GM19239 (cell line): ENCODE measurements at places on chromosomes 12 and 14.

- DNase-seq: no peak
Observed at GRCh38 chr12:5989621-5990020, 44.6 kb upstream of the ANO2 start.

GRCh38 chr14:48937541-48938195 lies 648.5 kb downstream of the RPS29 start:
- no peak for DNase-seq

DNA sequence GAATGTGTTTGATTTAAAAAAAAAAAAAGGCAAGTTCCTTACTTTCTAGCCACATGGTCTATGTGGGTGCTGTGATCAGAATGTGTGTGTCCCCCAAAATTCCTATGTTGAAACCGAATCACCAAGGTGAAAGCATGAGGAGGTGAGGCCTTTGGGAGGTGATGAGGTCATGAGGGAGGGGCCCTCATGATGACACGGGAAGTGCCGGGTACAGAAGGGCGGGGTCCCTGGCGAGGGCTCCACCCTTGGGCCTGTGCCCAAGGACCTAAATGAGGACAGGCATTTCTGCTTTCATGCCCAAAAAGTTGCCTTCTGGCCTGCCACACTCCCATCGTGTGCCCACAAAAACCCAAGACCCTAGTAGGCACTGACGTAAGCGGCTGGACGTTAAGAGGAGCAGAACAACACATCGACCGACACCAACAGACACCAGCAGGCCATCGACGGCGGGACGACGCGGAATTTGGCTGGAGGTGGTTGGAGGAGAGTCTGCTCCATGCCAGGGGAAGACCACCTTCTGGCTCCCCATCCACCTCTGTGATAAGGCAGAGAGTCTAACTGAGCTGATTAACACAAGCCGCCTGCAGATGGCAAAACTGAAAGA lies 211.8 kb downstream of the FOXN3 start:
- no peak for DNase-seq

DNA sequence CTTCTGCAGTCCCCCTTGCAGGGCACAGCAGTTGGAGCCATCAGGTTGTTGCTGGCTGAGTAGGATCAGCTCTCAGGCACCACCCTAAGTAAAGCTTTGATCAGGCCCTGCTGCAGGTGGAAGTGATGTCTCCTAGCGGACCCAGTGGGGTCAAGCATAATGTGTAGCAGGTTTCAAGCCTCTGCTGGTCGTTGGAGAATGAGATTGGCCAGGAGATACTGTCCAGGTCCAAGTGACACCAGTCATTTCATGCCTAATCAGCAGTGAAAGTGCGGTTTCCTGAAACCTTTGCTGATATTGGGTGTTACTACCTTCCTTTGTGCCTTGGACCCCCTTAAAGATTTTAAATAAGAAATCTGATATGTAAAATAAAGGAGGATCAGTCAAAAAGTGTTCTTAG lies 72.6 kb downstream of the SUSD6 start:
- no peak for DNase-seq

DNA sequence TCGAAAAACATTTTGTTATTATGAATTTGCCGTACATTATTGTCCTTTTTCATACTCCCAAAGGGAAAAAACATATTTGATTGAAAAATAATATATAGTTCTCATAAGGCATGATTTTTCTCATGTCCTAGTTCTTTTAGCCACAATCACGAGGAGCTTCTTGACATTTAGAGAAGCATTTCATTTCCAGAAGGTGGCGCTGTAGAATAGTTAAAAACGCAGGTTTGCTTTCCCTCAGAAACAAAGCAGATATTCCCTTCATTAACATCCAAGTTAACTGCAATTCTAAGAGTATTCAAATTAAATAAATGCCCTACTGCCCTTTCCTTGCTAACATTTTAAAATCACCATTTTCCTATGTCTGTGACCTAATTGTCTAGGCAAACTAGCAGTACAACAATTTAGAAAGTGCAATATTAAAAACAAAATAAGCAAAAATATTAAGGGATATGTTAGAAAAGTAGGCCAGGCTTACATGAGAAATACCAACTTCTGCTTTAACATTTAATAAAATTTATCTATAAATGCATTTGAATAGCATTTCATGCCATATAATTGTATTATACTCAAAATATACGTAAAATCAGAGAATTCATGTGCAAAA lies 10.9 kb upstream of the PIK3C2G start:
- peak; percentile 1 for DNase-seq

GRCh38 chr12:46342562-46343033 lies 30.0 kb downstream of the SLC38A2 start:
- DNase-seq: no peak

- no peak for DNase-seq
Observed at GRCh38 chr14:84323978-84324377, 1206.0 kb upstream of the FLRT2 start.

DNA sequence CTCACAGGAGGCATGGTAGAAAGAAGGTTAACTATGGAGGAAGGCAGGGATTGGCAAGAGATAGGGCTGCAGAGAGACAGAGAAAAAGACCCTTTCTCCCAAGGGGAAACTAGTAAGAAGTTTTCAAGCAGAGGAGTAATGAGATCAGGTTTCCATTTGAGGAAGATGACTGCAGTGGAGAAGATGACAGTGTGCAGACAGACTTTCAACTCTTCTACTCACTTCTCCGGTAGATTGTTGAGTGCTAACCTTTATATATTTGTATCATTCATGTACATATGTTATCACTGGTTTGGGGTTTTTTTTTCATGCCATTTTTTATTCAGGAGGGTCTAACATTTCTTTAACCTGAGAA lies 5.9 kb upstream of the B3GNT4 start:
- DNase-seq: no peak

- no peak for DNase-seq
Observed at GRCh38 chr12:51870504-51870903, 17.4 kb upstream of the ANKRD33 start.

GRCh38 chr12:113271853-113272561 lies 50.7 kb downstream of the TPCN1 start:
- no peak for DNase-seq

DNA sequence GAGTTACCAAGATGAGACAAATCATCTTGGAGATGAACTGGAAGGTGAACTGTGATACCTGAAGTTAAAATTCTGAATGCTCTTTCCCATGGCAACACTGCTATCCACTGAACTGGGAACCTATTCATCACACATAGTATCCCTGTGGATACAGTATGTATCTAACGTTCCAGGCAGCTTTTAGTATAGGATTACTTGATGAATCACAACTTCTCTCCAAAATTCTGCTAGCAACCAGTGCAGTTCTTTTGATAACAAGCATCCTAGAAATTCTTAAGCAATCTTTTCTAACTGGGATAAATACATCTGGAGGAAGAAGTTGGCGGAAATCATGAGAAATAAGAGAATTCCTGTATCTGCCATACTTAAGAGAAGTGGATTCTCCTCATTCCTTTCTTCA lies 66.4 kb downstream of the PAWR start:
- DNase-seq: no peak

- no peak for DNase-seq
Observed at GRCh38 chr12:48414021-48414420, 58.3 kb upstream of the ANP32D start.

- DNase-seq: peak; percentile 48
Observed at GRCh38 chr14:75295491-75296345, 17.1 kb downstream of the FOS start.

- DNase-seq: no peak
Observed at GRCh38 chr12:99055299-99055698, 410.2 kb downstream of the APAF1 start.

- DNase-seq: no peak
Observed at GRCh38 chr12:54700301-54700700, 52.1 kb upstream of the DCD start.

- no peak for DNase-seq
Observed at GRCh38 chr12:52007158-52007921, 594 bp downstream of the TAMALIN start.

GRCh38 chr12:700016-700415 lies 36.8 kb upstream of the NINJ2 start:
- DNase-seq: no peak

- no peak for DNase-seq
Observed at GRCh38 chr12:76909290-76909689, 30.5 kb upstream of the CSRP2 start.
